ENCODE measurements at places on chromosomes 16 and 17.
A peak's percentile ranks its signal among the peaks of the same experiment; 100 is the strongest.

GRCh38 chr17:2034157-2034556, 4.2 kb downstream of the DPH1 start:
- DNase-seq, result no peak

GRCh38 chr17:40021451-40021971, 6.3 kb downstream of the CSF3 start:
- no peak for DNase-seq

DNA sequence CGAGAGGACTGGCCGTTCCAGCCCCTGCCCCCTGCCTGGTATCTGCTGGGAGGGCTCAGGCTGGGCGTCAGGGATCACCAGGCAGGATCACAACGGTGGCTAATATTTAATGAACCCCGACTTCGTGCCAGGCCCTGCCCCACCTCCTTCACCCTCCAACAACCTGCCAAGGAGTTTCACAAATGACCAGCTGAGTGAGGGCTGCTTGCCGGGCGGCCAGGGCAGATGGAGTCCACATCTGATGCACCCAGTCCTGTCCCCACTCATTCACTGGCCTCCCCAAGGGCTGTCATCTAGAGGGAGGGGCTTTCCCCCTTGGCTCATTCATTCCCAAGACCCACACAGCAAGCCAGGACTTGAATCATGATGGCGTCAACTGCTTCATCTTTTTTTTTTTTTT, 17.5 kb downstream of the UBALD1 start:
- DNase-seq, result no peak

DNA sequence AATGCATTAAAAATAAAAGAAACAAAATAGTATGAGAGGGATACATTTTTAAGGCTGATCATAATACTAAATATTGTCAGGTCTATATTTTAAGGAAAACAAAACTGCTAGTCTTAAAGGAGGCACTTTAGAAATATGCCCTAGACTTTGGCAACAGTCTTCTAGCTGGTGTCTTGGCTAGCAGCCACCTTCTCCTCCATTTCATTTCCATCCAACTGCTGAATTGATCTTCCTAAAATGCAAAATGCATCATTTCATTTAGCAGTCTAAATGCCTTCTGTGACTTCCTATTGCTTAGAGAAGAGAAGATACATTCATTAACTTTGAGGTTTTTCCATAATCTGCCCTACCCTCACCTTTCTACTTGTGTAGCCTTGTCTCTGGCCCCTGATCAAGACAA, 1404.1 kb downstream of the CDH11 start:
- DNase-seq, result no peak

- no peak for DNase-seq
Measured at GRCh38 chr17:77218902-77219301, 78.1 kb downstream of the SEC14L1 start.

DNA sequence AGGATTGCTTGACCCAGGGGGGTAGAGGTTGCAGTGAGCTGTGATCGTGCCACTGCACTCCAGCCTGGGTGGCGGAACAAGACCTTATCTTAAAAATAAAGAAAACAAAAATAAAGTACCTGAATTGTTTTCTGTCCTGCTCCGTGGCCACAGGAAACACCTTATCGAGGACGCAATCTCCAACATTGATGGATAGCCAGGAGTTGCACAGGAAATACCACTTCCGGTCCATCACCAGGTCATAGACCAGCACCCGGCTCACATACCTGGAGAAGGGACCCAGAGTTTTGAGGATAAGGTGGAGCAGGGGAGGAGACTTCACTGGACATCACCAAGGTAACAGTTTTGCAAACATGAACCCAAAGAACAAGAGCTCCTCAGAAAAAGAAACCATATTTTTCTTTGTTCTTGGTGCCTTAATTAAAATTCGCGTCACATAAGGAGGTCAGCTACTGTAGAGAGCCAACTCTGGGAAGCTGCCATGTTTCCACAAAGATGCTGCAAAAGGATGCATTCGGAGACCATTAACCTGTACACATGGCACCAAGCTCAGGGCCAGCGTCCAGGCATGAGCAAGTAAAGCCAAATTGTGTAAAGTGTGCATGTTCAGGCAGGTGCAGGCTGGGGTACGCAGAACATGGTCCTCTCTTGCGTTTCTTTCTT, 55.6 kb upstream of the GCSH start:
- no peak for DNase-seq

GRCh38 chr17:77163001-77163400, 22.2 kb downstream of the SEC14L1 start:
- DNase-seq, result no peak

DNA sequence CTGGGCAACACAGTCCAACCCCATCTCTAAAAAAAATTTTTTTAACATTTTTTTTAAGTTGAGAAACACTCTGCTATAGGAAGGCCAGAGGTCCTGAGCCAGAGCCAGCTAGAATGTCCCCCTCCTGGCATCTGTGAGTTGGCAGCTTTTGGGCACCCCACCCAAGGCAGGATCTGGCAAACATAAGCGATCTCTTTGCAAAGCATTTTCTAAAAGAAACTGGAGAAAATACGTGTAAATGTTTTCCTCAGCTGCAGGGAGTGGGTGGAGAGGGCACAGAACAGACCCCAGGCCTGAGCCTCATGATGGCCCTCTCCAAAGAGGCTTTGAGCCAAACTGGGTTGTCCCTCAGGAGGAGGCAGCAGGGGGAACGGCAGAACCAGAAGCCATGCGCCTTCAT, 11.7 kb downstream of the CAVIN1 start:
- DNase-seq, result no peak

DNA sequence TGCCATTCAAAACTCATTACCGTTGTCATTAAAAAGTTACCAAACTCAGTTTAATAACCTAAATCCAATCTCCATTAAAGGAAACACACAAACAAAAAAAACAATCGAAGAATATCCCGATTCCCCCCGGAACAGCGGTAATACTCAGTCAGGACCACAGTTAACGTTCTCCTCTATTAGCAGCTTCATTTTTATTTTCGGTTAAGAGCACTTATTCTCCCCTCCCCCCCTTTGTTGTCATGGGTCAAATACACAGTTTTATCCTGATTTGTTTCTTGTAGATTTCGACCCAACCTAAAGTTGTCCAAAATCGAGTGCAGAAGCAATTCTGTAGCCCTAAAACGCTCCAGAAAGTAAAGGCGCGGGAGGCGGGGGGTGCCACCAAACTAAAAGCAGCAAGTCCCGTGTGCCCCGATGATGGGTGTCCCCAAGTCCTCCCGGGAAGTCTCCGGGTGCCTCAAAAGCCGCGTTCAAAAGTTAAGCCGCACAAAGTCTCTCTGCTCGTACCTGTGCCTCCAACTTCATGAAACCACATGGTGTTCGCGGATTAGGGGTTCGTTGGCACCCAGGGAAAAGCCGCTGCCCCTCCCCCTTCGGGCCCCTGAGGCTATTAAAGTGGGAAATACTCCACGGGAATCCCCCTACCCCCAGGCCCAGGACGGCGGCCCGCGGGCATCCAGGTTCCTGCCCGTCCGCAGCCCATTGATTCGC, 996 bp downstream of the SUMO2 start:
- DNase-seq, result peak; percentile 39

- no peak for DNase-seq
Measured at GRCh38 chr17:39652587-39653315, 12.4 kb upstream of the TCAP start.

DNA sequence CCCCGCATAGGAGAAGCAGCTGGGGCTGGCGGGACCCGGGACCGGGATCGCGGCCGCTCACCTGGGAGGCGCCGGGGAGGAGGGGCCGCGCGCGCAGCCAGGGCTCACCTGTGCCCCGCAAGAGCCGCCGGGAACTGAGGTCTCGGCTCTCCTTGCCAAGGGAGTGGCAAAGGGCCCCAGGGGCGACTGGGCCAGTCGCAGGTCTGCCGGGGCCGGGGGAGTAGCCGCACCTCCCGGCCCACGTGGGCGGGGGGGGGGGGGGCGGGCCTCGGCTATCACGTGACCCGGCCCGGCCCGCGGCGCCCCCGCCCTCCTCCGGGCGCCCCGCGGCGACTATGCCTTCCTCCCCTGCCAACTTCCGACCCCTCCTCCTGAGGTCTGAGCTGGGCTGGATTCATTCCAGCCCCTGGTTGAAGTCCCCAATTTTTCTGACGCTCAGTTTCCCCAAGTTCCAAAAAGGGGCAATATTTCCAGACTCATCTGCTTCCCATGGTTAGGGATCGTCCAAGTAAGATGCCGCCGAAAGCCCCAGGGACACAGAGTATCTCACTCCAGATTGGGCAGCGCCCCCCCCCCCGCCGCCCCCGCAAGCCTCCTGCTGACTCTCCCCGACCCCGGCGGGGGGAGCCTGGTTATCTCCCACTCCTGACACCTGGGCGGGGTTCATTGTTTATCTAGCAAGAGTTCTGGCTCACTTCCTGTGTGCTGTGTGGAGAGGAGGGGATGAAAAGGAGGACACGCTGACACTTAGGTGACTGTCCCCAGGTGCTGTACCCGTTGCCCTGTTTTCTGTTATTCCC, at the start of gene TMC6:
Gene TMC6, minus strand, starts transcription at position 205 of the 800 bp plus-strand sequence. CDS start 1,923 bp downstream, outside the sequence.
- DNase-seq, result peak; percentile 67

DNA sequence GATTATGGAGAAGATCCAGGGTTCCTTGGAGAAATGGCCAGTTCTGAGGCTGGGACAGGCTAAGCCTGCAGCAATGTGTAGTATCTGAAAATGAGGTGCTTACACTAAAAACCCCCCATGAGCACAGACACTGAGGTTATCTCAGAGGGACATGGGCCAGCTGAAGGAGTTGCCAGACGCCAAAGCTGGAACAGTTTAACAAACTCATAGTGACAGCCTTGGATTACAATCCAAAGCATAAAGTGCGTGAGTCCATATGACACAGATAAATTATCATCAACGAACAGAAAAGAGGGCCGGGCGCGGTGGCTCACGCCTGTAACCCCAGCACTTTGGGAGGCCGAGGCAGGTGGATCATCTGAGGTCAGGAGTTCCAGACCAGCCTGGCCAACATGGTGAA, 11.2 kb upstream of the CAPN15 start:
- no peak for DNase-seq

DNA sequence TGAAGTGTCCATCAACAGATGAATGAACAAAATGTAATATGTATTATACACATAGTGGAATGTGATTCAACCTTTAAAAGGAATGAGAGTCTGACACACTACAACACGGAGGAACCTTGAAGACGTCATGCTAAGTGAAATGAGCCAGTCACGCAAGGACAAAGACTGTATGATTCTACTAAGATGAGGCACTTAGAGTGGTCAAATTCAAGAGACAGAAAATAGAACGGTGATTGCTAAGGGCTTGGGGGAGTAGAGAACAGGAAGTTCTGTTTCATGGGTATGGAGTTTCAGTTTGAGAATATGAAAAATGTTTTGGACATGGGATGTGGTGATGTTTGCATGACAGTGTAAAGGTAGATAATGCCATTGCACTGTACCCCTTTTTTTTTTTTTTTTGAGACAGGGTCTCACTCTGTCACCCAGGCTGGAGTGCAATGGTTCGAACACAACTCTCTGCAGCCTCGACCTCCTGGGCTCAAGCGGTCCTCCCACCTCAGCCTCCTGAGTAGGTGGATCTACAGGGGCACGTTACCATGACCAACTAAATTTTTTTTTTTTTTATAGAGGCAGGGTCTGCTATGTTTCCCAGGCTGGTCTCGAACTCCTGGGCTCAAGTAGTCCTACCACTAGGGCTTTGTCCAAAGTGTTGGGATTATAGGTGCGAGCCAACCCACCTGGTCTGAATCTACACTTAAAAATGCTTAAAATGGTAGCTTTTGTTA, 2.9 kb upstream of the CCDC102A start:
- DNase-seq, result peak; percentile 18

- no peak for DNase-seq
Measured at GRCh38 chr16:85377388-85378144, 235.6 kb upstream of the GSE1 start.

- no peak for DNase-seq
Measured at GRCh38 chr16:85908444-85908843, 9.5 kb downstream of the IRF8 start.

- no peak for DNase-seq
Measured at GRCh38 chr17:7440834-7441195, 1.5 kb downstream of the FGF11 start.

GRCh38 chr17:70859829-70860228, 690.5 kb downstream of the KCNJ2 start:
- no peak for DNase-seq

DNA sequence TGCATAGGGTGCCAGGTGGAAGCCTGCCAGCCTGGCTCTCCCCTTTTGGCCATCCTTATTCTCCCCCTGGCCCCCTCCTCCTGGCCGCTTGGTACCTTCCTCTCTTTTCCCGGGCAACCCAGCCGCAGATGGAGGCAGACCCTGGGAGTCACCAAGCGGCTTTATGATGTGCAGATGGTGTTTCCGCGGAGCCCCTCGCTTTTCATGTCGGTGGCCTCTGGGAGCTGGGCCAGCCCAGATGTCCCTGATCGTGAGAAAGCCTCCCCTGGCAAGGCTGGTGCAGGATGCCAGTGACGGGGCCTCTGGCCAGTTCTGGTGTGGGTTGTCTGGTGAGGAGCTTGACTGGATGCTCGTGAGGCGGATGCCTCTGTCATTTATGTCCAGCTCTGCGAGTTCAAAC, 18.0 kb upstream of the BRD7 start:
- no peak for DNase-seq

DNA sequence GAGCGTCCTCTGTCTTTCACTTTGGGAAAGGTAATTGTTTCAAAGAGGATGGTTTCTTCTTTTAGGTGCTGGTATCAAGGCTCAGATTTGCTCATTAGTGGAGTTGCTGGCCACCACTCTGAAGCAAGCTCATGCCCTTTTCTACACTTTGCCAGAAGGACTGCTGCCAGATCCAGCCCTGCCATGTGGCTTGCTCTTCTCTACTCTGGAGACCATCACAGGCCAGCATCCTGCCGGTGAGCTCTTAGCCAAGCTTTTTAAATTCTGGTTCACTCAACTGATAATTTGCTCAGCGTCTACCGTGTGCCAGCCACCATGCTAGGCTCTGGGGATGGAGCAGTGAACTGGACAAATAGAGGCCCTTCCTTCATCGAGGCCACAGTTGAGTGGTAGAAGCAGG, 4.3 kb downstream of the COG1 start:
- no peak for DNase-seq

- DNase-seq, result no peak
Measured at GRCh38 chr16:73543970-73544599, 496.2 kb upstream of the ZFHX3 start.
